ENCODE measurements at places on chromosomes 4 and X.

GRCh38 chrX:21973321-21974010 lies 33.0 kb downstream of the SMS start:
- no peak for DNase-seq

GRCh38 chr4:89258506-89258905 lies 49.1 kb downstream of the GPRIN3 start:
- DNase-seq = no peak

DNA sequence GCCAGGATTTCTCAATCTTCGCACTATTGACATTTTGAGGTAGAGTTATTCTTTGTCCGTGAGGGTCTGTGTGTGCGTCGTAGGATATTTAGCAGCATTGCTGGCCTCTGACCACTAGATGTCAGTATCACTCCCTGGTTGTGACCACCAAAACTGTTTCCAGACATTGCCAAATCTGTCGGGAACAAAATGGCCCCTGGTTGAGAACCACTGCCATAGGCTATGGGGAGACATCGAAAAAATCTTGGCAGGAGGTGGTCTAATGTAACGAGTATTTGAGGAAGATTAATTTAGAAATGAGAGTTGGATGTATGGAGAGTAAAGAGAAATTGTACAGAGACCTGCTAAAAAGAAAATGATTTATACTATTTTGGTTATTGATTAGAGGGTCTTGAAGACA lies 108.4 kb downstream of the DOCK11 start:
- peak; percentile 55 for DNase-seq

DNA sequence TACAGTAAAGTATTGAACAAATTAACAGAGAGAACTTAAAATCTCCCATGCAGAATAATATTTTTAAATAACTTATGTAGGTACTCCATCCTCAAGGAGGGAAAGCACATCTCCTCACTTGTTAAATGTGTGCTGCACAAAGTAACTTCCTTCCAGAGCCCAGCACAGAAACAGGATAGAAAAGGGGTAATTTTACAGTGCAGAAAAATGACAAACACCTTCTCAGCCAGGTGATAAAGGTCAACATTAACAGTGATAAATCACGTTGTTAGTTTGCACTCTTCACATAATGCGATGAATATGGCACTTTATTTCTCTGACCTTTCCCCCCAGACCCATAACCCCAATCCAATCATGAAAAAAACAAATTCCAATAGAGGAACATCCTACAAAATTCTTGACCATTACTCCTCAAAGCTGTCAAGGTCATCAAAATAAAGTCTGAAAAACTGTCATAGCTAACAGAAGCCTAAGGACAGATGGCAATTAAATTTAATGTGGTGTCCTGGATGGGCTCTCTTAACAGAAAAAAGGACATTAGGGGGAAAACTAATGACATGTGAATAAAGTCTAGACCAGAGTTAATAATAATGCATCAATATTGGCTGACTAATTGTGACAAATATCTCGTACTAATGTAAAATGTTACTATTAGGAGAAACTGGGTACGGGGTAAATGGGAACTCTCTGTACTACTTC lies 547.4 kb upstream of the AGA start:
- DNase-seq = no peak

GRCh38 chrX:13284570-13284969 lies 35.3 kb downstream of the ATXN3L start:
- no peak for DNase-seq

DNA sequence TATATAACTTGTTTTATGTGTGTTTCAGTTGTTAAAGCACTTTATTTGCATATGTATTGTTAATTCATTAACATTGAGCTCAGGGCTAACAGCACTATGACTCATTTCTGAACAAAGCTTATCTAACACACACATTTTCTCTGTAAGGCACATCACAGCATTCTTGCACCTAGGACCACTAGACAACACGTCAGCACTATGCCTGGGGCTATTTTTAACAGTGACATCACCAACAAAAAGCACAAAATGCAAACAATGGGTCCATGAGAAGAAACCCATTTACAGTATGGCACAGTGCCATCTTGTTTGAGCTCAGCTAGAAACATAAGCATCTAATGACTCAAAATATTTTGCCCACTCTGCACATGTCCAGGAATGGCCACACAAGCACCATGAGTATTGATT lies 124.4 kb downstream of the RELL1 start:
- peak; percentile 60 for DNase-seq

DNA sequence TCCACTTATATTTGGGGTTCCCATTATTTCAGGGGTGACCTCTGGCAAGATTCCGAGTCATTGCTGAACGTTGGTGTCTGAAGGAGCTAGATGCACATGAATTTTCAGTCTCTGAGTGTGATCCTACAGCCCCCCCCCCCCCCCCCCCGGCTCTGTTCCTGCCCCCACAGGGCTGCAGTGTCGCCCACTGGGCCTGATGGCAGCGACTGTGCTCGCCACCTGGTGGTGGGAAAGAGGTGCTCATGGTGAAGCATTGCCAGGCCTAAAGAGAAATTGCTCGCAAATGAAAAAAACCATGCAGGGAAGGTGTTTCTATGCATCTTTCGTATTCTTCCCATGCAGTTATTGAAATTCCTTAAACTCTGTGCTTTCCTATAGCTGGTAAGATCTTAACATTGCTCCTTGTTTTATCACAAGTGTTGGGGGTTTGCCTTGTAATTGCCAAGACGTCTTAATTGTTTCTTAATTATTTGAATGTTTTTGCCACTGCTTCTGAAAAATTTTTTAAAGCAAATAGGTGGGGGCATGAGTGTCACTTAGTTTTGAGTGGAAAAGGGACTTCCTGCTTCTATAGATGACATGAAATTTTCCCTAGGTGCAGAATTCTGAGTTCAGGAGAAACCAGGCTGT lies 63.2 kb downstream of the CLDN22 start:
- peak; percentile 40 for DNase-seq

DNA sequence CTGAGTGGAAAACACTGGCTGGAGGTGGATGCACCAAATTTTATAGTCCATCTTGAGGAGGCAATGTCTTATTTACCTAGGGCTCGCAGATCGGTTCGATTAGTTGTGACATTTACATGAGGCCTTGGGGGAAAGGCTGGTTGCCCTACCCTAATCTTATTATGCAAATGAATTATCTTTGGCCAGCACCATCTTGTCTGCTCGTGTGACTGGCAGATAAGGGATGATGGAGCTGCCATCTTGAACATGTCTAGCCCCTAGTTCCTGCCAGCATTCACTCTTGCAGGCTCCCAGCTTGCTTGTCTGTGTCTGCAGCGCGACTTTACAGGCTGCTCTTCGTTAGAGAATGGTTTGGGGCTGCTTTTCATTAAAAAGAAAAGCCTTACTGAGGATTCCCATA lies 61.9 kb downstream of the SEC24B start:
- DNase-seq = no peak

DNA sequence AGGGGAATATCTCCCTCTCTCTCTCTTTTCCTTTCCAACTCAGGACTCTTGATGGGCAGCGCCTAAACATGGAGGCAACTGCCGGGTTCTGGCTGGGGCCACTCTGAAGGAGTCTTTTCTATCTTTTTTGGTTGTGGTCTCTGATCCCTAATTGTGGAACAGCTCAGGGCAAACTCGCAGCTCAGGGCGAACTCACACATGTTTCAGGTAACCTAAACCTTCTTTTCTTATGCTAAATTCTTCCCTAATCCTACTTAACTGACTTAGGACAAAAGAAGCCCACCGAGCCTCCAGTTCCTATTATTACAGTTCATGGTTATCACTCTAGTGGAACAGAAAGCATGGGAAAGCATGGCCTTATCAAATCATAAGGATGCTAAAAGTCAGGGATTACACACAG lies 21.3 kb downstream of the ETDA start:
- DNase-seq = no peak

DNA sequence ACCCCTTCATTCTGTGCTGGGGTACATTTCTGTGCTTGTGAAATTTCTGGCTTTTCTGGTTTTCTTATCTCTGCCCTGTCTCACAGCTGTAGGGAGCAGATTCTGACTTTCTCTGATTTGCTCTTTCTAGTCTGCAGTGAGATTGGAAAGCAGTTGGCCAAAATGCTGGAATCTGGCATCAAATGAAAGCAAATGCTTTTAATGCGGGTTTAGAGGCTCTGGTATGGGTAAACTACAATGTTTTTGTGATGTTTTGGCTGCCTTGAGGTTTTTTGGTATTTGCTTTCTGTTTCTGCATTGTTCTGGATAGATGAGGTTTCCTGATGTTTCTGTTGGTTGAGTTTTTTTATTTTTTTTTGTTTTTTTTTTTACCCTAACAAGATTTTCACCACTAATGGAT lies 23.8 kb downstream of the SMIM20 start:
- peak; percentile 69 for DNase-seq

DNA sequence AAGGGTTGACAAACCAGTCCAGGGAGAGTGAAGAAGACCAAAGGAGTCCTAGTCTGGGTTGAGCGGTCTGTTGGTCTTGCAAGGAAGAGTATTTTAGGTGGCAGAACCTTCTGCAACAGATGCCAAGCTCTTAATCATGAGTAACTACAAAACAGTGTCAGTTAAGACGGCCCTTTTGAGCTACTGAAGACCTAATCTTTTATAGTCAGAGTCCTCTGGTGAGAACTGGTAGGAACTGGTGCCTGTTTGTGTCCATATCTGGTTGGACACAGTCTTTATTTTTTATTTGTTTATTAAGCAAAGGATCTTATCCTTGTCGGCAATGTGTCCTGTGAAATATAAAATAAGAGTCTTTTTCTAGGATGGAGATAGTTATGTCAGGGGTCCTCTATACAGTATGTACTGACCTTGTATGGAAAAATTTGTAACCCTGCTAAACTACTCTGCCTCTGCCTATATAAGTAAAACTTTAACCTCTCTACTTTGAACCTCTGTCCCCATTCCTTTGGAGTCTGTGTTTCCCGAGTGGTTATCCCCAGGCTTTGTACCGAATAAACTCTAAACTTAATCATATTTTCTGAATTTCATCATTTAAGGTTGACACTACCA lies 47.1 kb downstream of the FAM13A start:
- DNase-seq = no peak

DNA sequence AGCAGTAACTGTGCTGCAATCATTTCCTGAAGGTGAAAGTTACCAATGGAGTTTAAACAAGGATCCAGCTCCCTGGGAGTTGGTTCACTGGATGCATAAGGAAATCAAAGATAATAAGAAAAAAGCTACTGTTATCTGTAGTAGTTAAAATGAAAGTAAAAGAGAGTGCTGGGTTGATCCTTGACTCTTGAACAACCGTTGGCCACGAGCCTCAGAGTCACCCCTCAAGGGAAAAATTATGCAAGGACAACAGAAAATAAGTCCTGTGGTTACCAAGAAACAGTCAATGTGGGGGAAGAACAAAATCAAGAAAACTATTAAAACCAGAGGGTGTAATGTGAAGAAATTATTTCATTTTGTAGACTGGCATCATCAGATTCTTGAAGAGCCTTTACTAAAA lies 49.7 kb upstream of the DDIT4L start:
- no peak for DNase-seq

- DNase-seq = no peak
These were observed 193.1 kb downstream of the LDB2 start for GRCh38 chr4:16705341-16705740.

GRCh38 chr4:89551191-89551590 lies 243.6 kb upstream of the GPRIN3 start:
- no peak for DNase-seq

DNA sequence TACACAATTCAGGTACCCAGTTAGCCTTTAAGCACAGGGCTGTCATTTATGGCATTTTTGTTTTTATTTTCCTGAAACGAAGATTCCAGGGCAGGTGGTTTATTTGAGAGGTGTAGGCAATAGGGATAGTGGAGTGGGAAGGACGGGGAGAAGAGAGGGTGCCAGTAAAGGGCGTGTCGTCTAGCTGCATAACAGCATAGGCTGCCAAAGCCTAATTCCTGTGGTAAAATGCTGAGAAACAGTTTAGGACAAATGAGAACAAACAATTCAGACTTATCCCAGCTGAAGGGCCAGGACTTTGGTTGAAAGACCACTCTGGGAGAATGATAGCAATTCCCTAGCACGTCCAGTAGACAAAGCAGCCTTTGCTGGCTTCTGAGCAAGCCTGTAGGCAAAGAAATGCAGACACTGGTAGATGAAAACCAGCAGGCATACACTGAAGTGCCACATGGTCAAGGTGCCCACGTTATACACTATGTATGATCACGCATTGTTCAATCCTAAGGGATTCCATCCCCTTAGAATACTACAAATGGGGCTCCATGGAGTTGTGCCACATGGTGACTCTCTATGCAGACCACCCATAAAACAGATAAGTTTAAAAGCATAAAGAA lies 70.6 kb downstream of the PKD2 start:
- peak; percentile 54 for DNase-seq

DNA sequence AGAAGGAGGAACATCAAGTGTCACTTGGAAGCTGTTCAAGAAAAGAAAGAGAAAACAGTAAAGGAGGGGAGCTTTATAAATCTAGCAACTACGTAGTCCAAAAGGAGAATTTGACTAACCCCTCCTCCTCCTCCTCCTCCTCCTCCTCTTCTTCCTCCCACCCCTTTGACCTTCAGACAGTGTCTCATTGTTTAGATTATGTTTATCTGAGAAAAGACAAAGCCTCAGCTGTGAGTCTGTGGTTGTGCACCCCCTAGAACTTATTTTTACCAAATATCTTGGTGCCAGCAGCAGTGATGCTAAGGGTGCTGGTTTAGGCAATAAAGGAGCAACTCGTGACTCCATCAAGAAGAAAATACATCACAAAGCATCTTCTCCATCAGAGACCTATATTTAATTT lies 68.9 kb upstream of the BMP2K start:
- DNase-seq = no peak

DNA sequence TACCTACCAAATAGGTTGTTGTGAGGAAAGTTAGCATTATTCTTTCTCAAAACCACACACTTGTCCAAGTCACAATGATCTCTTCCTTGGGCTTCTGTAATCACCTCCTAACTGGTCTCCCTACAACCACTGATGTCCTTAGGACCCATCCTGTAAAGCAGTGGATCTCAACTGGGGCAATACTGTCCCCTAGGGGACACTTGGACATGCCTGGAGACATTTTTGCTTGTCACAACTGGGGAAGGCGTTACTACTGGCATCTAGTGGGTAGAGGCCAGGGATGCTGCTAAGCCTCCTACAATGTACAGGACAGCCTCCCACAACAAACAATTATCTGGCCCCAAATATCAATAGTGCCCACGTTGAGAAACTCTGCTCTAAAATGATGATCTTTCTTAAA lies 118.7 kb upstream of the AP1S2 start:
- peak; percentile 21 for DNase-seq

DNA sequence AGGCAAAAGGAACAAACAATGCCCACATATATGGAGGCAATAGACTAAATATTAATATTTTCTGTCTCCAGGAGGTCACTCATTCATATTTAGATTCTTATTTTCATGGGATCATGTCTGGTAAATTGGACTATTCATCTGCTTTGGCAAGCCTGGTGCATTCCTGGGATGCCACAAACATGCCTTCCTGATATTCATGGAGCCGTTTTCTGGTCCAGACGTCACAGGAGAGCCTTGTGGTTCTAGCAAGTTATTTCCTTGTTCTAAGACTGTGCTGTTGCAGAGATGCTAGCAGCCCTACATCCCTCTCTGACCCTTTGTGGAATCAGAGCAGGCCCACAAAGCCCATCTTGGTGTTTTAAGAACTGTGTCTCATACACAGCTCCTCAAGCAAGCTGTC lies 16.1 kb upstream of the EXOSC9 start:
- peak; percentile 94 for DNase-seq
